ENCODE measurements at places on chromosomes 1 and 21.

- DNase-seq: no peak
These were observed 304.3 kb upstream of the ESRRG start for GRCh38 chr1:217027403-217028080.

DNA sequence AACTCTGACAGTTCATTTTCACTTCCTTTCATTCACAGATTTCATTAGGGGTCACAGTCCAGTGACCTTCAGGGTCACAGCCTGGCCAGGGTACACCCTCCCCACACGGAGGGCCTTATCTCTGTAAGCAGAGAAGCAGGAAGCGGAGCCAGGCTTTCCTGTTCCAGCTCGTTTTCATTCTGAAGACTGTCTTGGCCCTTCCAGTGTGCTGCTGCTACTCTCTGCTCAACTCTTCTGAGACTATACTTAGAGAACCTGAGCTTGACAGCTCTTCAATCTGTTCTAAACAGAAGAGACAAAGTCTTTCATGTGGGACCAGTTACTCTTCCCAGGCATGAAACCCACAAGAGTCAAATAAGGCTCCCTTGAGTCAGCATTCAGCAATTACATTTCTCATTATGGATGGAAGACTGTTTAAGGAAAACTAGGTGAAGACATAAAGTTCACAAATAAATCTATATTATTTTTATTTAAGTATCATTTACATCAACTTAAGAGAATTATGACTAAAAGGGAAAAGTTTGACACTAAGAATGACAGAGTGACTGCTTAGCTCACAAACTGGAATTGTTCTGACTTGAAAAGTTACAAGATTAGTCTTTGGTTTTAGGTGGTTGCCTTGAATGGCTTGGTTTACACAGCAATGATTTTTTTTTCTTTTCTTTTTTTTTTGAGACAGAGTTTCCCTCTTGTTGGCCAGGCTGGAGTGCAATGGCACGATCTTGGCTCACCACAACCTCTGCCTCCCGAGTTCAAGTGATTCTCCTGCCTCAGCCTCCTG lies 4.8 kb upstream of the TDRD10 start:
- no peak for DNase-seq

DNA sequence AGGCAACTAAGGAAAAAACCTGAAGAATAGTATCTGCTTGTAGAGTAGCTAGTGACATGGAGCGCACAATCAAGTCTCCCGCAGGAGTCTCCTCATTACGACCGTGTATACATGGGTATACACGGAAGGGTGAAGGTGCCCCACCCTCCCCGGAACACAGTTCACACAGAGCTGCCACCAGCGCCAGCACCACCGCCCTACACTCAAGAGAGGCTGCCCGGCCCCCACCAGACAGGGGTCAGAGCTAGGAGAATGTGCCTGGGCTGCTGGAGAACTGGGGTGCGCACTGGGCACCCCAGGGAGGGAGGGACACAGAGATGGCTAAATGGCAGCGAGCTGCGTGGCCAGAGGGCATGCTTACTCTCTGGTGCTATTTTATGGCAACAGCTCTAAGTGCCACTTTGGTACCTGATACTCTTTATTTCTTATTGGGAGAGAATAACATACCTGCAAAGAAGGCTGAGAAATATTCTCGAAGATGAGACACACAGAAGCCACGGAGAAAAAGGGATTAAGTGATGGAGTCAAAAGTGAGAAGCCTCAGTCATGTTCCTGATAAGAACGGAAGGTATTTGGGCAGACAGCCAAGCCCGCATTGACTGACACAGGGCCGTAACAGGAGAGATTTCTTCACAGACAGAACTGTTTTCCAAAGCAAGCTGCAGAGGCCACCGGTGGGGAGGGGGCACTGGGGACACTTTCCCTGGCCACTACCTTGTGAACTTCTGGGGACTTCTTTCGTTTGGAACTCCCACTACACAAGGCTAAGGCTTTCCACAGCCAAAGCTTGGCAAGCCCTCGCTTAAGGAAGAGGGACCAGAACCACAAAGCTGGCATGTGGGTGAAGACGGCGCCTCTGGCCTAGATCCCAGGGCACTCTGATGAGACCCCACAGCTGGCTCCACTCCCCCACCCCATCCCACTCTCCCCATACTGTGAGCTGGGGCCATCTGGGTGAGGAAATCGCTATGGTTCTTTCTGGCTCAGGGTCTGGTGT lies 108.0 kb downstream of the PGBD5 start:
- DNase-seq: no peak

DNA sequence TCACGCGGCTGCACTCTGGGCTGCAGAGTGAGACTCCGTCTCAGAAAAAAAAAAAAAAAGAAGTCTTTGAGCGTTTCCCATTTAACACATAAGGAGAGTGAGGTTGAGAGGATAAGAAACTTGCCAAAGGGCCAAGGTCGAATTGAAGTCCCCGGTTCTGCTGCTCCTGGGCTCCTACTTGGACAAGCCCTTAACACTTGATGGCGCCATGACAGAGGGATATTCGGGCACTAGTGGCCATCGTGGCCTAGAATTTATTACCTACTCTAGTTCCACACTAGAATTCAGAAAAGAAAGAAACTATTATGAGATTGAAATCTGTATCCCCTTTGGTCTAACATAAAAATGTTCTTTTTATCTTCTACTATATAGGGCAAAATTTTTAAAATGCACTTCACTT lies 65.7 kb upstream of the NEK2 start:
- DNase-seq: no peak

DNA sequence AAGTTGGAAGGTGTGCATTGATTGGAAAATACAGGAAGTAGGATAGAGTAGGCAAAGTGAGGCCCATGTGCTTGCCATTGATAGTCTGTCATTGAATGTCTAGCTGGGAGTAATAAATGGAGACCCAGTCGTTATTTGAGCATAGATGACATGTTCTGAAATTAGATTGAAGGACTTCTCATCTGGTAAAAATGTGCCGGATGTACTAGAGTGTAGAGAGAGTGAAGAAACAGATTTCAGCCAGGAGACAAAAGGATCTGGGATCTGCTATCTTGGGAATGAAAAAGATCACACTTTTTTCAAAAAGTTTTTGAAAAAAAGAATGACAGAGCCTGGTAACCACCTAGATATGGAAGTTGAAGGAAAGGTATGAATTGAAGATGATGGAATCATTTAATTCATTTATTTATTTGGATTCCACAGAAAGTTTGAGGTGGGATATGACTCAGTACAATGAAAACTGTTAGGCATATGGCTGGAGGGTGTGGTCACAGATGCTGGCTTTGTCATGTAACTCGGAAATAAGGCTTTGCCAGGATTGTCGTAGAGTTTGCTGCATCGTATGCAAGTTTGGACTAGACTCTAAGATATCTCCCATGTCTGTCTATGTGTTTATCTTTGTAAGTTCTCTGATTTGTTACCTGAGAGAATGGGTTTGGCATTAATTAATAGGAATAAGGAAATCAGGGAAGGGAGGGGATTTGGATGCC lies 137.1 kb downstream of the PBX1 start:
- no peak for DNase-seq

GRCh38 chr1:7346070-7346596 lies 425.0 kb upstream of the VAMP3 start:
- no peak for DNase-seq

All from NCI-H510A treated with DMSO at 0.1 percent for 48 hours (cell line).